Osteocyte (in vitro differentiated cells): ENCODE measurements at places on chromosomes 5 and 9. TPM values are rescaled to one million over a fixed set of nuclear protein-coding genes. Genes with fewer than 3 reads are reported as not detected.

- peaks cover 10% of the 10 kb centered on the region for H3K4me1 ChIP-seq
- H3K27me3 ChIP-seq, result peaks cover 5% of the 10 kb centered on the region
- H3K4me3 ChIP-seq, result no peak overlapping the region
- DNase-seq, result no peak
These were observed 125.9 kb downstream of the APBA1 start for GRCh38 chr9:69546265-69546664.

DNA sequence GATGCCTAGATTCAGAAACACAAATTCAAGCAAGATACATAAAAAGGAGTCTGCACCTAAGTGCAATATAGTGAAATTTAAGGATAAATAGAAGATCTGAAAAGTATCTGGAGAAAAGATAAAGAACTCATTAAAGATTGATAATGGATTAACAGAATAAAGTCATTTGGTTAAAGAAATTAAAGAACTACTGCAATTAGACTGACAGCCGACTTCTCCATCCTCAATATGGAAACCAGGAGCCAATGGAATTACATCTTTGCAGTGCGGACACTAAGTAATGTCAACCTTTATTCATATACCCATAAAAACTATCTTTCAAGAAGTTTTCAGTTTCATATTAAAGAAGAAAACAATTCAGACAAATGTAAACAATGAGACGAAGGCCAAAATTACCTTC, 81.0 kb downstream of the MRPL36 start:
- no peaks in the 10 kb centered on the region for H3K27me3 ChIP-seq
- H3K36me3 ChIP-seq, result no peaks in the 10 kb centered on the region
- H3K27ac ChIP-seq, result no peak overlapping the region
- no peak overlapping the region for H3K4me3 ChIP-seq
- no peaks in the 10 kb centered on the region for H3K4me1 ChIP-seq

GRCh38 chr5:131589510-131590348, 45.3 kb downstream of the RAPGEF6 start:
- DNase-seq, result no peak
- peaks cover 5% of the 10 kb centered on the region for H3K4me1 ChIP-seq

The SHISAL2B gene
- not detected in 2 replicates for total RNA-seq

GRCh38 chr5:120055858-120056257, 408.2 kb upstream of the PRR16 start:
- no peak for DNase-seq
- peaks cover 23% of the 10 kb centered on the region for H3K27me3 ChIP-seq
- no peak overlapping the region for H3K4me3 ChIP-seq
- H3K4me1 ChIP-seq, result no peaks in the 10 kb centered on the region
- H3K27ac ChIP-seq, result no peak overlapping the region

- H3K4me1 ChIP-seq, result no peaks in the 10 kb centered on the region
- H3K36me3 ChIP-seq, result no peaks in the 10 kb centered on the region
- DNase-seq, result no peak
- H3K27me3 ChIP-seq, result no peaks in the 10 kb centered on the region
- H3K27ac ChIP-seq, result no peak overlapping the region
- no peak overlapping the region for H3K4me3 ChIP-seq
These were observed 16.0 kb downstream of the TERT start for GRCh38 chr5:1278656-1279442.

The PCDHGA5 gene
- 0.13 and 0.16 TPM in 2 replicates for total RNA-seq

DNA sequence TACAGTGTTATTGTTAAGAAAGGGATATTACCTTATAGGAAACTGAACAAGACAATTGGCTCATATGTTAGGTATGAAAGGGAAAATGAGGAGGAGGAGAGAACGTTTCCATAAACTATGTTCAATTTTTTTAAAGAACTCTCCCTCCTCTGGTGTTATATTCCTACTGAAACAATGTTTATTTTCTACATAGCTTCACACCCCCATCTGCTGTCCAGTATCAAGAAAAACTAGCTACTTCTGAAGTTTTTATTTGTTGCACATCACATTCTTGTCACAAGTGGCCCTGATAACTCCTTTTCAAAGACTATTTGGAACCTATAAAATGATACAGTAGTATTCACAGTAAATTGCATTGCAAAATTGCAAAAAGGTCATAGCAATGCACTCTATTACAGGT, 223.4 kb upstream of the FAM174A start:
- no peaks in the 10 kb centered on the region for H3K36me3 ChIP-seq
- no peak overlapping the region for H3K4me3 ChIP-seq
- H3K27ac ChIP-seq, result no peak overlapping the region
- no peaks in the 10 kb centered on the region for H3K27me3 ChIP-seq
- DNase-seq, result no peak

The TTC1 gene
- total RNA-seq, result 49.4 and 49.9 TPM in 2 replicates

The SLC36A3 gene
- not detected in 2 replicates for total RNA-seq

DNA sequence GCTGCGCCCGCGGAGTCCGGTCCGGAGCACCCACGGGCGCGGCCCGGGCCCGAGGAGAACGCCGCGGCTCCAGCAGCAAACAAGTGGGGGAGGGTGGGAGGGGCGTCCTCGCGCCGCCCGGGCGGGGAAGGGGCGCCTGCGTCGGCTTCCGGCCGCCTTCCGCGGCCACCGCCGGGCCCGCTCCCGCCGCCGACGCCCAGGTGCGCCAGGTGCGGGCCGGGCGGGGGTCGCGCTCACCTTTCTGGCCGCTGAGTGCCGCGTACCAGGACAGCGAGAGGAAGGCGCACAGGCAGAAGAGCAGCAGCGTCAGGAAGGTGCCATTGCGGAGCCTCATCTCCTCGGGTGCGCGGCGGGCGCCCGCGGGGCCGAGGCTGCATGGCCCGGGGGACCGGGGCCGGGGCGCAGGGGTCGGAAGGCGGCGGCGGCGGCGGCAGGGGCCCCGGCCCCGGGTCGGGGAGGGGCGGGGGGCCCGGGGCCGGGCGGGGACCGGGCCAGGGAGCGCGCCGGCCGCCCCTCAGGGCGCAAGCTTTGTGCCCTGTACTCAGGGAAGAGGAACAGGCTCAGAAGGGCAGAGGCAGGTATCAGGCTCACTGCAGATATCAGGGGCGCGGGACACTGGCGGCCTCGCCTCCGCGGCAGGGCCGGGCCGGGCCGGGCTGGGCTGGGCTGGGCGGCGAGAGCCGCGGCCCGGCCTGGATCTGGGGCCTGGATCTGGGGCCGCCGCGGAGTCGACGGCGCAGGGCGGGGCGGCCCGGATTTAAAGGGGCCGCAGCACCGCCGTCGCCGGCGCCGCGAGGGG, at the start of gene MGAT4B:
TSS of gene MGAT4B (minus strand) at position 617 of the 799 bp plus-strand sequence. CDS start at position 334, 283 bp downstream.
- peaks cover 10% of the 10 kb centered on the region for H3K36me3 ChIP-seq
- no peaks in the 10 kb centered on the region for H3K27me3 ChIP-seq
- H3K4me1 ChIP-seq, result peaks cover 28% of the 10 kb centered on the region
- peak within 1 kb of the TSS; percentile 72 for H3K4me3 ChIP-seq
- peak within 1 kb of the TSS; percentile 50 for H3K27ac ChIP-seq
- DNase-seq, result no peak

The EFNA5 gene
- 34.2 and 35.4 TPM in 2 replicates for total RNA-seq
